CD4-positive, alpha-beta T cell (primary cell): ENCODE measurements at places on chromosomes 11 and 22. TPM values are rescaled to one million over a fixed set of nuclear protein-coding genes. Genes with fewer than 3 reads are reported as not detected.

- DNase-seq, result no peak
Observed at GRCh38 chr11:69534166-69534530, 52.7 kb downstream of the LINC01488 start.

GRCh38 chr11:27040302-27041115 lies at the start of gene BBOX1:
Gene BBOX1, plus strand, starts transcription at chr11:27040815. Its CDS starts 14,616 bp downstream, at chr11:27055431.
- DNase-seq, result no peak

GRCh38 chr11:765025-765801 lies 12.1 kb downstream of the GATD1 start:
- DNase-seq, result peak; percentile 68

GRCh38 chr22:38834215-38834953 lies 9.4 kb downstream of the NPTXR start:
- DNase-seq, result no peak

DNA sequence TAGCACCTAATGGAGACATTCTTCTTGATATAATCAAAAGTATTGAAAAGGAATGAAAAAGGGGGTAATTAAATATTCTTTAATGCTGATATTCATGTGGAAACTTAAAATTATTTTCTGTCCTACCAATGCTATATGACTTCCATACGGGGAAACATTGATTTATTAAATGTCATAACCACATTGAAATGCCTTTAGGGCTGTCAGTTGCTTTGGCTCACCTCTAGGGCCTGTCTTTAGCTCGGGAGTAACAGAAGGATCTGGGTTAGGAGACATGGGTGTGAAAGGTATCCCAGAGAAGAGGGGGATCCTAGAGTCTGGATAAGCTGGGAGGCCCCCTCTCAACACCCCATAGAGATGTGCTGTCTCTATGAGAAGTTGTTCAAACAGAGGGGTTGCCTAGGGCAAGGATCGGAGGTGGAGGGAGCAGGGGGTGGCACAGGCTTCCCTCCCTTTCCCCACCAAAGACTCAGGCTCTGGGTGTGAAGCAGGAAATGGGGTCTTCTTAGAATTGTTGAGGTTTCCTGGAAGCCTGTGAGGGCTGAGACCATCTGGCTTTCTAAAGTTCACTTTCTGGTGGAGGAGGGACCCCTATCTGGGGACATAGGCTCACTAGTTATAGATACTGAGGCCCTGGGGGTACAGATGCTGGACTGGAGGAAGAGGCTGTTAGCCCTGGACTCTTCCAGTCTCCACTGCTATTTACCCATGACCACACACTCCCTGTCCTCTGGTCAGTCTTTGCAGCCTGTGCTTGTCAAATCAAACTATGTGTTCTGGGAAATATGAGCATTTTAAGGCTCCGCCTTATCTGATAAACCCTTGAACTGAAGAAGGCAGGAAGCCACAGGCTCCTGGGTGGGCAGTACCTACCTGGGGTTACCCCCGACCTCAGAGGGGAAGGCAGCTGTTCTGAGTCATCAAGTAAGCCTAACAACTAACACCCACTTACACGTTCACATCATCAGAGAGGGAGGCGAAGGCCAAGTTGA lies 55.8 kb upstream of the RRAS2 start:
- peak; percentile 65 for DNase-seq

GRCh38 chr11:93236741-93237675 lies 39.2 kb upstream of the SLC36A4 start:
- no peak for DNase-seq

DNA sequence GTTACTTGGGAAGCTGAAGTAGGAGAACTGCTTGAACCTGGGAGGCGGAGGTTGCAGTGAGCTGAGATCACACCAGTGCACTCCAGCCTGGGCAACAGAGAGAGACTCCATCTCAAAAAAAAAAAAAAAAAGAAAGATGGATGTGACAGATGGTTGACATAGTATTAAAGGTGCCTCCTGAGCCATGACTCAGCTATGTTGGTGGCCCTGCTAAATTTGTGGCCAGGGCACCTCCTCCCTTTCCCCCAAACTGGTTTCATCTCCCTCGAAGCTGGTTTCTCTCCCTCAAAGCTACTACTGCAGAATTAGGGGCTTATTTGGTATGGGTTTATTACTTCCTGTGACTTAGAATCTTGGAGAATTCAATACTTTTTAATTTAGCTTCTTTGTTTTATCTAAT lies 31.5 kb downstream of the SDHD start:
- no peak for DNase-seq

- no peak for DNase-seq
Observed at GRCh38 chr11:6402061-6402470, 11.8 kb downstream of the SMPD1 start.

DNA sequence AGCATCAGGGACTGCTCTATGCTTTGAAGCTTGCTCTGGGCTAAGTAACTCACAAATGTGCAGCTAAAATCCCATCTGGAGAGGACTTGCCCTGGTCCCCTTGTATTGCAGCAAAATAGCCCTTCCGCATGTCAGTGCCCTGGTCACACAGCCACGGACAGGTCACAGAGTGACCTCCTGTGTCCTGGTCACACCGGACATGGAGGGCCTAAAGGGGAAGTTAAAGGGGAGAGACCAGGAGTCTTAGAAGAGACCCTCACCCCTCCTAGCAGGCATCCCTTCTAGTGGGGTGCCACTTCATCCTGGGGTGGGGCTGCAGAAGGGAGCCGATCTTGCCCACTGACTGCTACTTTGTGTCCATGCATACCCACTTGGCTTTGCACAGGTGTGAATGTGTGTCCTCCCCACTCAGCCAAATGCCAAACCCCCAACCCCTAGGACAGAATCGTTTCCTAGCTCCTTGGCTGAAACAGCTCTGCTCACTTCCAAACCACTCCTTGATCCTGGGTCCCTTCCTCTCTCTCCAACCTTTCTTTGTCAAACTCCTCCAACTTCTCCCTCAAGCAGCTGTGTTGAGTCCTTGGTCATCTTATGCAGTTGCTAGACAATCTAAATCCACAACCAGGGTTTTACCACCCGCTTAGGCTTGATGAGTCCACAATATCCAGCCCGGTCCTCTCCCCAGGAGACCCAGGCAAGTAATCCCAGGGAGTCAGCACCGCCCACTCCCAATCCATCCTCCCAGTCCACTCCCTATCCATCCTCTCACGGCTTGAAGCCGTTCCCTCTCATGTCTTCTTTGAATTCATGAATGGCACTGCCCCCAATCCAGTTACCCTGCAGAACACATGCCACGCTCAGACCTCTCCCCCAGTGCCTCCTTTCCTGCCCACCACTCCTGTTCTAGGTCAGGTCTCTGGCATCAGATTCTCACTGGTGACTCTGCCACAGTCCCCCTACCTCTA lies 3.3 kb upstream of the FXYD6 start:
- DNase-seq, result no peak

DNA sequence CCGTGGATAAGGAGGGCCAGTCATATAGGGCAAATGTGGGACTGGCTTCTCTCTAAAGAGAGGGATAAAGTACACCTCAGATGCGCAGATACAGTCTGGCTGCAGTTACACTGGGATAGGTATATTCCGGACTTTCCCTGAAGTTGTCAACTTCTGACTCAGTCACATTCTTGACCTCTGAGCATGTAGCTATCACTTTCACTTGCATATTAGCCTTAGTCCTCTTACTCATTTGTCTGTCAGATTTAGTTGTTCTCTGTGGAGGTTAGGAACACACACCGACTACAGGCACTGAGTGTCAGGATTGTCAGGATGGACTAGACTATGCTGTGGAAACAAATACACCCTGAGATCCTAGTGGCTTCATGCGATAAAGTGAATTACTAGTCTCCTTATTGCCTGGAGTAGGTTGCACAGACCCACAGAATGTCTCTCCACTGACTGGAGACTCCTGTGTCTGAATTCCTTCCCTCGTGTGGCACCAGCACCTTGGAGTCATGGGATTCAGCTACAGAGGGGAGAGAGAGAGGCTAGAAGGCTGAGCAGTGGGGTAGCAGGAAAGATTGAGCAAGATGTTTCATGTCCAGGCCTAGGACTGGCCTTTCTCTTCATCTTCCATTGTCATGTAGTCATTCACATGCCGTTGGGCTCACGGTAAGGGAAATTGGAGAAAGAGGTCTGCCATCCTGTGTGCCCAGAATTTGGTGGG lies 654.3 kb downstream of the NTM start:
- DNase-seq, result no peak

DNA sequence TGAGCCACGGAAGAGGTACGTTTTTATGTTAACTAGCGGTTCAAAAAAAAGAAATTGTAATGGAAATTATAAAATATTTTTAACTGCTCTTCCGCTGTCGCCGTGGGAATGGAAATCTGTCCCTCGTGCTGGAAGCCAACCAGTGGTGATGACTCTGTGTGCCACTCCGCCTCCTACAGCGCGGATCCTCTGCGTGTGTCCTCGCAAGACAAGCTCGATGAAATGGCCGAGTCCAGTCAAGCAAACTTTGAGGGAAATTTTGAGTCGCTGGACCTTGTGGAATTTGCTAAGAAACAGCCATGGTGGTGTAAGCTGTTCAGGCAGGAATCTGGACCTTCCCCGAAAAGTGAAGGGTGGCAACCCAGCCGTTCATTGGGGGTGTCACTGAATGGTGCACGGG lies 2.9 kb upstream of the CBX7 start:
- no peak for DNase-seq

DNA sequence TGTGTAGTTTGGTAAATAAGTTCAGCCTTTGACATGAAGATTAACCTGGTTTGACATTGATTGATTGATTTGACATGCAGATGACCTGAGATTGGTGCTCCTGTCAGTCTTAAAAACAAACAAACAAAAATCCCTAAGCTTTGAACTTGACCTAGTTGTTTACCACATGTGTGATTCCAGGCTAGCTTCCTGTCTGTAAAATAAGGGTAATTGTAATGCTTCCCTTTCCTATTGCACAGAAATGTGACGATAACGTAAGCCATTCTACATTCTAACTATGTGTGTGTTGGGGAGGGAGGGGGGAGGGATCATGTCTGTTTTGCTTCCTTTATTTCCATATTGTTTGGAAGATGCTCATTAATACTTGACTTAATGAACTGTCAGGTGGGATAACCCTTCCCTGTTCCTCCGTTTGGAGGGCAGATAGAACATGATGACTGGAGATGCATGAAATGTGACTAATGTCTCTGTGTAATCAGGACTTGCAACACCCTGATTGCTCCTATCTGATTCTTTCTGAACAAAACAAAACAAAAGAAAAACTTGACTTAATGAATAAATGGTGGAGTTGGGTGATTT lies 106.1 kb upstream of the CLMP start:
- no peak for DNase-seq

- no peak for DNase-seq
Observed at GRCh38 chr11:58508814-58509213, 909 bp upstream of the OR5B21 start.

GRCh38 chr11:78961937-78962701 lies 387.5 kb upstream of the NARS2 start:
- DNase-seq, result no peak

DNA sequence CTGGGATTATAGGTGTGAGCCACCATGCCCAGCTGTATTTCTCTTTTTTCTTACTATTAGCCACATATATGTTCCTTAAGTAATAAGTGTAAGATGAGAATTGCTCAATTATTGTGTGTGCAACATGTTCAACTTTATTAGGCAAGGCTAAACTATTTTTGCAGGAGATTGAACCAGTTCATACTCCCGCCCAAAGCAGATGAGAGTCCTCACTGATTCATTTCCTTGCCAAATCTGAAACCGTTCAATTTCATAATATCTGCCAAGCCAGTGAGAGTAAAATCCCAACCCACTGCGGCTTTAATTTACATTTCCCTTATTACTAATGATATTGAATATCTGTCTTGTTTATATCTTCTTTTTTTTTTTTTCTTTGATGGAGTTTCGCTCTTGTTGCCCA lies 48.4 kb downstream of the KCNJ4 start:
- DNase-seq, result no peak

DNA sequence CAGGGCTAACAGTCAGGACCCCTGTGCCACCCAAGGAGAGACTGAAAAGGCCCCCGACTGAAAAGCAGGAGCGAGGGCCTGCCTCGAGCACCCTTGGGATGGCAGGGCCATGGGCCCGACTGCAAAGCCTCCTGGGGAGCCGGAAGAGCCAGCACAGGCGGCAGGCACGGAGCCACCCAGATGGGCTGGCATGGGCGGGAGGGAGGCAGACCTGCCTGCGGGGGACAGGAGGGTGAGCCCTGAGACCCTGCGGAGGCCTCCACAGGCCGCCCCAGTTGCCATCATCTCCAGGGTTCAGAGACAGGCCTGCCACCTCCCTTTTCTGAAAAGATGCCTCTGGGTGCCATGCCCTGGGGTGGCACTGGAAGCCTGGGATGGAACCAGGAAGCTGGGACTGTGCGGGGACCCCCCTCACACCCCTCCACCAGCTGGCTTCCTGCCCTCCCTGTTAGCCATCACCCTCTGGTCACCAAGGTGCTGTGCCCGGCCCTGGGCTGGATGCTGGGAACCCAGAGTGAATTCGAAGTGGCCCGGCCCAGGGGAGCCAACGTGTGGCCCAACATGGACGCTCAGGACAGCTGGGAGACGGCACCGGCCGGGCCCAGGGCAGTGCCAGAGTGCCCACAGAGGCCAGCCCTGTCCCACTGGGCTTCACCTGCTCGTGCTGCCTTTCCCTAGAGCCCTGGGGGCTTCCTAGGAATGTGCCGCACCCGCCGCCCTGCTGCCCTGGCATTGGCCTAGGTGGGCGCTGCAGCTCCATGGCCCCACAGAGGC lies 13.8 kb downstream of the TSPAN32 start:
- DNase-seq, result no peak

DNA sequence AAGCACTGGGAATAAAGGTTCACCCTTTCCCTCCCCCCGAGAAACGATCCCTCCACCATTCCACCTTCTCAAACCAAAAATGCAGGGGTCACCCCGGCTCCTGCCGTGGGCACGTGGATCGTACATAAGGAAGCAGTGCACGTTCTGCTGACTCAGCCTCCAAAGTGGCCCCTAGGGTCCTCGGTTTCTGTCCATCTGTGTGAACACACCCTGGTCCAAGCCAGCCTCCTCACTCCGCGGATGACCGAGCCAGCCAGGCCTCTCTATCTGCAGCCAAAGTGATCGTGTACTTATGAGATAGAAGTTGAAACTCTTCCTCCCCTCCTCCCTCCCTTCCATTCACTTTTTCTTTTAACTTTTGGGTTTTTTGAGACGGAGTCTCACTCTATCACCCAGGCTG lies 16.2 kb downstream of the C11orf24 start:
- DNase-seq, result no peak

- no peak for DNase-seq
Observed at GRCh38 chr22:27801202-27801615, 347 bp downstream of the MN1 start.

- no peak for DNase-seq
Observed at GRCh38 chr22:27480487-27480886, 321.1 kb downstream of the MN1 start.

LARGE2 gene
- total RNA-seq, result 2.7 TPM

SHISAL1 gene
- not detected for total RNA-seq

HORMAD2 gene
- total RNA-seq, result not detected

JHY gene
- 4.7 TPM for total RNA-seq

DHCR7 gene
- 30.2 TPM for total RNA-seq

KRTAP5-1 gene
- total RNA-seq, result not detected

MUC6 gene
- not detected for total RNA-seq

CD248 gene
- 3.3 TPM for total RNA-seq

DCHS1 gene
- total RNA-seq, result 9.7 TPM

FAM76B gene
- total RNA-seq, result 101 TPM

VPREB3 gene
- total RNA-seq, result not detected
